Natural killer cell treated with Interleukin-12 subunit alpha and Interleukin-12 subunit beta and Interleukin-15 and Interleukin-18, amount 100 ng/mL, for 72 hours (primary cell): ENCODE measurements at places on chromosomes 11 and 22. TPM values are rescaled to one million over a fixed set of nuclear protein-coding genes. Genes with fewer than 3 reads are reported as not detected.

The RASSF10 gene
- total RNA-seq = not detected

The TYR gene
- total RNA-seq = not detected

The NPAS4 gene
- total RNA-seq = not detected

- peaks cover 4% of the 10 kb centered on the region for H3K27me3 ChIP-seq
- H3K36me3 ChIP-seq = no peaks in the 10 kb centered on the region
- H3K27ac ChIP-seq = no peak overlapping the region
- no peaks in the 10 kb centered on the region for H3K4me1 ChIP-seq
Observed at GRCh38 chr22:36538529-36538928, 9.6 kb upstream of the EIF3D start.

The SYT8 gene
- not detected for total RNA-seq

GRCh38 chr11:117662255-117662654, 134.8 kb downstream of the DSCAML1 start:
- no peak overlapping the region for H3K27ac ChIP-seq
- no peaks in the 10 kb centered on the region for H3K36me3 ChIP-seq
- no peak overlapping the region for H3K4me3 ChIP-seq
- no peaks in the 10 kb centered on the region for H3K27me3 ChIP-seq
- DNase-seq = no peak

The ZNF280B gene
- total RNA-seq = 4.1 TPM

GRCh38 chr11:134481933-134482527, 70.0 kb upstream of the B3GAT1 start:
- no peak overlapping the region for H3K4me3 ChIP-seq
- DNase-seq = no peak
- H3K36me3 ChIP-seq = no peaks in the 10 kb centered on the region
- no peak overlapping the region for H3K27ac ChIP-seq
- H3K27me3 ChIP-seq = peaks cover under 1% of the 10 kb centered on the region
